ENCODE measurements at places on chromosomes 11 and 22. TPM values are rescaled to one million over a fixed set of nuclear protein-coding genes. Genes with fewer than 3 reads are reported as not detected.

DNA sequence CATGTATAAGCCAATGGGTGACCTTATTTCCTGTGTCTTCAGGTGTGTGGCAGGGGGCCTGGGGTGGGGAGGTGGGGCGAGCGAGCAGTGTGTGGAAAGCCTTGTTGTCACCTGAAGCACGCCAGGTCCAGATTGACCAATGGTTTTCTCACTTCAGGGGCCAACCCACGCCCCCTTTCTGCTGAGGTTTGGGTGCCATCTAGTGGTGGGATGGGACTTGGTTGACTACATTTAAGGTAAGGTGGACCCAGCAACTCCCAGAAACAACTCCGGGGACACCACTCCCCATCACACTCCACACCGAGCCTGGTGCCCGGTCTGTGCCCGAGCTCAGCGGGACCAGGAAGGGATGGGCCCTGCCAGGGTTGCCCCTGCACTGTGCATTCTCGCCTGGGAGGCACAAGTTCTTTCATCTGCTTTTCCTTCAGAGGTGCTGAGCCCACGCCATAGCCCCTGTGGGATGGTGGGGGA, 40.0 kb downstream of the TPCN2 start:
- no peak for DNase-seq

- no peak for DNase-seq
Measured at GRCh38 chr11:130727157-130728119, 188.8 kb downstream of the SNX19 start.

- DNase-seq = no peak
Measured at GRCh38 chr11:1453611-1454034, 33.0 kb downstream of the MOB2 start.

DNA sequence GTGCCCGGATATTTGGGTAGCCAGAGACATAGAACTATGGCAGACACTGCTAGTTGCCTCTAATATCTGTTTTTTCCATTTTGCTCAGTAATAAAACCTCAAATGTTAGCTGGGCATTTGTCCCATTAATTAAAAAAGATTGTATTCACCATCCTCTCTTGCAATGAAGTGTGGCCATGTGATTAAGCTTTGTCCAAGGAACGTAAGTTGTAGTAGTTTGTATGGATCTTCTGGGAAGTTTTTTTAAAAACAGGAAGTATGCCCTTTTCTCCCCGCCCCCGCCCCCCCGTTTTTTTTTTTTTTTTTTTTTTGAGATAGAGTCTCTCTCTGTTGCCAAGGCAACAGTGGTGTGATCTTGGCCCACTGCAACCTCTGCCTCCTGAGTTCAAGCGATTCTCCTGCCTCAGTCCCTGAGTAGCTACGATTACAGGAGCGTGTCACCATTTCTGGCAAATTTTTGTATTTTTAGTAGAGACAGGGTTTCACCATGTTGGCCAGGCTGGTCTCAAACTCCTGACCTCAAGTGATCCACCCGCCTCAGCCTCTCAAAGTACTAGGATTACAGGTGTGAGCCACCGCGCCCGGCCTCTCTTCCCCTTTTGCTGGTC, 1.7 kb upstream of the TMEM135 start:
- DNase-seq = no peak

- DNase-seq = no peak
Measured at GRCh38 chr11:63020671-63021291, 5.1 kb upstream of the SLC22A8 start.

DNA sequence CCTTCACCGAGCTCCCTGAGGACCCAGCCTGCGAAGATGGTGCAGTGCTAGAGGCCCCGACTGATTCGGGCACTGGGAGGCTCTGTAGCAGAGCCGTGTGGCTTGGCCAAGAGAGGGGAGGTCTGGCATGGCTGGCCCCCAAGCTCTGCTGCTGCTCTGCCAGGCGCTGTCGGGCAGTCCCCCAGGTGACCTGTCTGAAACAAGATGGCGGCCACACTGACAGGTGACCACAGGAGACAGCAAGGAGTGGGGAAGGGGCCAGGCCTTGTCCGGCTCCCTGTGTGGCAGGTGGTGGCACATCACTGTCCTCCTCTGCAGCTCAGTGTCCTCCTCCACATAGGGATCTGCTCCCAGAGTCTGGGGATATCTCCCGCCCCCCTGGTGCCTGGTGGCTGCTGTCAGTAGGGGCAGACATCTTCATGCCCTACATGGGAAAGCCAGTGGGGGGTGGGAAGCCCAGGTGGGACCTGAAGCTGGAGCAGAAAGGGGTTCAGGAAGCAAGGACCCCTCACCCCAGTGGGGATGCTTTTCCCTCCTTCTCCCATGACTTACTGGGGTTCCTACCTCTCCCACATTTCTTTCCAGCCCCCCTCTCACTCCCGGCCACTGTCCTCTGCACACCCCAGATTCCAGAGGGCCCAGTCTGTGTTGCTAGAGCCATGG, 40.1 kb upstream of the WNT11 start:
- DNase-seq = no peak

The SPA17 gene
- polyA plus RNA-seq = 3.3 TPM

The ELF5 gene
- not detected for polyA plus RNA-seq
